ENCODE measurements at places on chromosomes 16 and 17.

- no peak for DNase-seq
Measured at GRCh38 chr16:31439519-31439918, 3.1 kb downstream of the ZNF843 start.

- DNase-seq, result no peak
Measured at GRCh38 chr16:67460168-67460567, 20.8 kb downstream of the ATP6V0D1 start.

DNA sequence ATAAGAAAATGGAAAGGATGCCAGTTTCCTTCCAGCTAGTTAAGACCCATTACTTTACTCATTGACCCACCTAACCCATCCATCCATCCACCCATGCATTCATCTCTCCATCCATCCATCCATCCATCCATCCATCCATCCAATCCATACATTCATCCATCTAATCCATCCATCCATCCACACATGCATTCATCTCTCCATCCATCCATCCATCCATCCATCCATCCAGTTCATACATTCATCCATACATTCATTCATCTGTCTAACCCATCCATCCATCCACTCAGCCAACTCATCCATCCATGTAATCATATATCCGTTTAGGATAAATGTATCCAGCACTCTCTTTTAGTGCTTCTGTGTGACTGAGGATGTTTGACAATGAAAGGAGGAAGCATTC lies 178.8 kb upstream of the CACNG3 start:
- DNase-seq, result no peak

DNA sequence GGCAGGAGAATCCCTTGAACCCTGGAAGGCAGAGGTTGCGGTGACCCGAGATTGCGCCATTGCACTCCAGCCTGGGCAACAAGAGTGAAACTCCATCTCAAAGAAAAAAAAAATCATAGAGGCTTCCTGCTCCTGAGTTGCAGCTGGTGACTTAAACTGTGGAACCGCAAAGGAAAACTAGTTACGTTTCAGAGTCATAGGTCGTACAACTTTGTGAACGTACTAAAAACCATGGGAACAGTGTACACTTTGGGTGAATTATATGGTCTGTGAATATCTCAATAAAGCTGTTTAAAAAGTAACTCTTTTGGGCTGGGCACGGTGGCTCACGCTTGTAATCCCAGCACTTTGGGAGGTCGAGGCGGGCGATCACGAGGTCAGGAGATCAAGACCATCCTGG lies 23.6 kb downstream of the SLC5A10 start:
- DNase-seq, result no peak

GRCh38 chr17:77556383-77557061 lies 402.0 kb upstream of the TNRC6C start:
- DNase-seq, result peak; percentile 82

GRCh38 chr16:85629326-85629725 lies 16.2 kb downstream of the GSE1 start:
- DNase-seq, result no peak

DNA sequence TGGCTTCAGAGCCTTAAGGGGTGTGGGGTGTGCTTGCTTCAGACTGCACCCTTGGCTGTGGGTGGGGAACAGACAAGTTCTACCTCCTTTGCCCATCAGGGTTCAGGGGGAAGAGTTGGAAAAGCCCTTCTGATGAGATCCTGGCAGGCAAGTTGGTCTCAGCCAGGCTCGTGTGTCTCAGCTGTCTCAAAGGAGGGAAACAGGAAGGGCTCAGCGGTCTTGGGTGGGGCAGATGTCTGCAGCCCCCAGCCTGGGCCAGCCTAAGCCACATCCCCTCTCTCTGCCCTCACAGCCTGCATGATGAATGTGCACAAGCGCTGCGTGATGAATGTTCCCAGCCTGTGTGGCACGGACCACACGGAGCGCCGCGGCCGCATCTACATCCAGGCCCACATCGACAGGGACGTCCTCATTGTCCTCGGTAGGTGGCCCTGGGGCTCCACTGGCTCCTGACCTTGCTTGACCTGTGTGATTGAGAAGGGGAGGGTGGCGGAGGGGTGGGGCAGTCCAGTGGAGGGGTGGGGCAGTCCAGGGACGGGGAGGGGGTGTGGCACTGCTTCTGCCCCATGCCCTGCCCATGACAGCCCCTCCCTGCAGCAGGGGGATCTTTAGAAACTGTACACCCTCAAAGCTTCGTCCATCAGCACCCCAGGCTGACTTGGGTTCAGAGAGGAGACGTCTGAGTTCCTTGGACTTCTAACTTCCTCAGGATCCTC lies 199.5 kb downstream of the PRKCB start:
- DNase-seq, result no peak

DNA sequence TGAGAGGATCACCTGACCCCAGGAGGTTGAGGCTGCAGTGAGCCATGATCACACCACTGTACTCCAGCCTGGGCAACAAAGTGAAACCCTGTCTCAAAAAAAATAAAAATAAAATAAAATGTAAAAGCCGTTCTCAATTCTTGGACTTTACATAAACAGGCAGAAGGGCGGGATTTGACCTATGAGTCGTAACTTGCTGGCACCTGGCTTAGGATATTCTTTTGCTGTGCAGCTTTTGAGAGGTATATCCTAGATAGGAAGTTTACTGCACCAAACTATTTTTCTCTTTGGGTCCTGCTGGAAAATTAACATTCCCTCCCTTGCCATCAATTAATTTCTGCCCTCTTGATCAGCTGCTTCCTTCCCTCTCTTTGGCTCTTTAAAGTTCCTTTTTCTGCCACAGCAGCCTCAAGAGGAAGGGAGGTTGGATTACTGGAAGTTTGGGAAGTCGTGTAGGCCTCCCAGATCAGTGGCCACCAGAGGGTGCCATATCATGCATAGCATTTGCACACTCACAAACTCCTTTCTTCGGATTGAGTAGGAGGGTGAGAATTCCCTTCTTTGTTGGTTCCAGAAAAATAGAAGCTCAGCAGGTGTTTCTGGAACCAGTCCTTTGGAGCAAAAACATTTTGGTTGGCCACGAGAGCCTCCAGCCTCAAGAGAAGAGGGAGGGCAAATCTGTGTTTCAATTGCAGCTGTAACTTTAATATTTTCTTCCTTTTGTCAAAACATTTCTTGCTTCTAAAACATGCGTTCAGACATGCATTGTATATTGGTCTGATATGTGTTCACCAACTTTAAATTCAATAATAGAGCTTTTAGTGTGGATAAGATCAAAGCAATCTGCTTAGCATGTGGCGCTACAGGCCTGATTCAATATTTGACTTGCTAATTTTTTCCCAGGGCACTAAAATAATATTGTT lies 147.3 kb downstream of the CCDC182 start:
- peak; percentile 94 for DNase-seq

GRCh38 chr16:78624366-78624765 lies 524.9 kb downstream of the WWOX start:
- no peak for DNase-seq

DNA sequence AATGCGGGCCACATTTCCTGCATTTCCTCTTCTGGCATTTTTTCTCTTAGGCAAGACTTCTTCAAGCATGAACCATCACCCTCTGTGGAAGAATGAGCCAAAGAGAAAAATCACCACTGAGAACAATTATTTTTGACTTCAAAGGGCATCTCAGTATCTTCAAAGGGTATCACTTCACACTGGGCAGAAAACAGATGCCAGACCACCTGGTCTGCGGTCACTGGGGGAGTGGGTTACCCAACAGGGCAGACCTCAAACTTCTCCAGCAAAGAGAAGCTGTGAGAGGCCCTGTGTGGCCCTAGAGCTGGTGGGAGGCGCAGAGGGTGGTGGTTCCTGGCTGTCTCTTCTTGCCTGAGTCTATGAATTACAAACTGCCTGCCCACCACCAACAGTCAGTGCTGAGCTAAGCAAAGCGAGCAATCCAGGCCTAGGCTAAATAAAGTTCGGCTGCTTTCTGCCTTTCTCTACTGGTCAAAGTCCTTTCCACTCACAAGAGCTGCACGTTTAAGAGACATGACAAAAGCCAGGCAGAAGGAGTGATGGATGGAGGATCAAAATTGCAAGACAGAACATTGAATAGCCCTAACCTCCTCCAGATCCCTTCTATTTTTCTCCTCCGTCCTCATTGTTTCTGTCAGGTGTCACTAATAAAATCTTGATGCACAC lies 602.7 kb upstream of the CDH5 start:
- no peak for DNase-seq

DNA sequence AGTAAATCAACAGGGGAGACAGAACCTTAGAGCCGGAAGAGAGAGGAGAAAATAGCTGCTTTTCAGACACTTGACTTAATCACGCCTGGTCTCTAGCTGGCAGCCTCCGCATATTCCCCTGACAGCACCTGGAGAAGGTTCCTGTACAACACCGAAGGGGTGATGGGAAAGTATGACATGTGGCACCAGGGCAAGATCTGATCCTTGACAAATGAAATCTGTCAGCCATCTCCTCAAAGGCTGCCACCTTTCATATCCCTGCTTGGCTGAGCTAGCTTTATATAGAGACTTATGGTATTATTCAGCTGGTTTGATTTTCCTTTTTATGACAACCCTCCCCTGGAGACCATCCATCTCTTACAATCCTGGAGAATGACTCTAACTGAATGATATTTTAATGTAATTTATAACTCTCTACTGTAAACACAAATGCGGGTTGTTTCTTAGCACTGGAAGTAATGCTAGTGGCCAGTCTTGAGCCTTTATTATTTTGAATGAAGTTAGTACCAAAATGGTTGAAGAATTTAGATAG lies 1205.3 kb upstream of the CDH8 start:
- no peak for DNase-seq

- DNase-seq, result peak; percentile 96
Measured at GRCh38 chr16:21603928-21604327, 4.6 kb downstream of the METTL9 start.

Data from NCI-H82 (cell line).